ENCODE measurements at places on chromosomes 13 and 19.

DNA sequence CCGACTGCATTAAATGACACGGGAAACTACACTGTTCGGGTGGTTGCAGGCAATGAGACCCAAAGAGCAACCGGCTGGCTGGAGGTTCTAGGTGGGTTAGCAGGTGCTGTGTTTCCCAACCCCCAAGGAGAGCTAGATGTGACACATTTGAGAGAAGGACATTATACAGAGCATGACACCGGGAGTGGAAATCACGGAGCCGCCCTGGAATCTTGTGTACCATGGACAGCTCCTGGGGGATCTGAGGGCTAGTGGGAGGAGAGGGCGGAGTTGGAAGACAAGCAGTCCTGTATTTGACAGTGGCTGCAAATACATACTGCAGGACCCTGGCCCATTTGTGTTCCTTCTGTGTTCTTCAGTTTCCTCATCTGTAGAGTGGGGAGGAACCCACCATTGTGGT, 2.3 kb downstream of the CEACAM18 start:
- no peak for DNase-seq

DNA sequence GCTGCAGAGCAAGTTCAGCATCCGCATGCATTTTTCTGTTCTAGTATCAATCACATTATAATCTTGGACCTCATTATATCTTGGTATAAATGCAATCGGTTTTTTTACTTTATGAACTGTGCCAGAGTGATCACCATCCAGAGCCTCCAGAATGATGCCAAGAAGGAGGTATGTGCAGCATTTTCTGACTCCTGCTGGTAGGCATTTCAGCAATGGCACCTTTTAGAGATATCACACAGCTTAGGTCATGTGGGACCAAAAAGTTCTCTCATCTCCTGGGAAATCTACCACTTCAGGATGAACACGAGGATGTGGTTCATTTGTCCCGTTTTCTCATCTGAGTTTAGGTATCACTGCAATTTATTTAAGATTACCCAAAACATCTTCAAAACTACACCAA, 220.4 kb downstream of the VWA8 start:
- DNase-seq: no peak

DNA sequence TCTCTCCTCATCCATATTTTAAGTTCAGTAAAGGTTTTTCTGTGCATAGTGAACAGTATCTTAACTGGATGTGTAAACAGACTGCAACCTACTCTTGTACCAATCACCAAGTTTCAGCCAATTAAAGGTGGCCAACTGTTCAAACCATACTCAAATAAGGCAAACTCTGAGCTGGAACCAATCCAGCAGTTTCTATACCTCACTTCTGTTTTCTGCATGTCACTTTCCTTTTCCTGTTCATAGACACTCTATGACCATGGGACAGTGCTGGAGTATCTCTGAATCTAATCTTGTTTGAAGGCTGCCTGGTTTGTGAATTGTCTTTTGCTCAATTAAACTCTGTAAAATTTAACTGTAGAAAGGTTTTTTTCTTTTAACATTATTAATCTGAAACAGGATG, 470.3 kb upstream of the SLITRK6 start:
- no peak for DNase-seq

DNA sequence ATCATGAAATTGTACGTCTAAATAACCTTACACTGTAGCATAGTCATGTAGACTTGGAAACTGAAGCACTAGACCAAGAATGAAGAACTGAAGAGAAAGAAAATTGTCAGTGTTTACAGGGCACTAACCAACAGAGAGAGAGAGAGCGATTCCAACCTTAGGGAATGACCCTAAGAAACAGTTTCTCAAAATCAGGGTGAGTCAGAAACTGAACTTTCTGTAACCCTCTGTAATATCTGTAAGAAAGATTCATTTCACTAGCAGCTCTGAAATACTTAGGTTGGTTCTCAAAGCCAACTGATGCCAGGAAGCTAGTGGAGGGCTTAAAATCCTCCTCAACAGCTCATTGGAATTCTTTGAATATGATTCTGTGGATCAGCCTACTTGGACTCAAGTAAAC, 936.9 kb downstream of the EFNB2 start:
- no peak for DNase-seq

DNA sequence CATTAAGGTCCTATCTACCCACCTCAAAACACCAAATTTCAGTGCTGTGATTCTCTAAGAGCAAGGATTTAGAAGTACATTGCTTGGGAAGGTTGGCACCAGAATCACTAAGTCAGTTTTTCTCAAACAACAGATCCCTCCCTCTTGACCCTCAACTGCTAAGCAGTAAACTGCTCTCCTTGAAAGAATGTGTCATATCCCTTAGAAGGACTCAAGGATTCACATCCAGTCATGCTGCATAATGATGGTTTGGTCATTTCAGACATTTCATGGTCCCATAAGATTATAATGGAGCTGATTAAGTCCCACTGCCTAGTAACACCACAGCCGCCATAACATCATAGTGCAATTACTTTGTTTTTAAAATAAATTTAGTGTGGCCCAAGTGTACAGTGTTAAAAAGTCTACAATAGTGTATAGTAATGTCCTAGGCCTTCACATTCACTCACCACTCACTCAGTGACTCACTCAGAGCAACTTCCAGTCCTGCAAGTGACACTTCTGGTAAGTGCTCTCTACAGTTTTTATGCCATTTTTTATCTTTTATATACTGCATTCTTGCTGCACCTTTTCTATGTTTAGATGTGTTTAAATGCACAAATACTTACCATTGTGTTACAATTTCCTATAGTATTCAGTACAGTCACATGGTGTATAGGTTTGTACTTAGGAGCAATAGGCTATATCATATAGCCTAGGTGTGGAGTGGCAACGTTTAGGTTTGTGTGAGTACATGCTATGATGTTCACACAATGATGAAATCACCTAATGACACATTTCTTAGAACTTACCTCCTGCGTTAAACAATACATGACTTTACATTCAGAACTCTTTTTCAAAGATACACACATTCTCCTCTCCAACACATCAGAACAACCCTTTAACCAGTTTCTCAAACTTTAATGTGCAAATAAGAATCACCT, 15.7 kb upstream of the CCDC169 start:
- no peak for DNase-seq

DNA sequence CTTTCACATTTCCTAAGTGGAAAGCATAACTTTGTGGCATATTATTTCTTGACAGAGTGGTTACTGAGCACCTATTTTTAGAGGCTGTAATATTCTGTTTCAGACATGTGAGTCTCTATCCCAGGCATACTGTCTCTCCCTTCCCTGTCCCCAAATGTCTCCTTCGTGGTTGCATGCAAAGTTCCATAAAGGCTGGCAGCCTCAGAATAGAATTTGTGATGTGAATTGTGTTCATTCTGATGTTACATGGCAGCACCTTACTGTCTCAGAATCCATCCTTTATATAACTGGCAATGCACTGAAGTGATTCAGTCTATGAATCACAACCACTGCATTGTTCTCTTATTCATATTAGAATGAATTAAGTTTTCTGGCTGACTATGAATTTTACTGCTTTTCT, 89.0 kb upstream of the SLC7A1 start:
- DNase-seq: no peak

- no peak for DNase-seq
These were observed 801 bp downstream of the KCTD12 start for GRCh38 chr13:76885203-76886004.

GRCh38 chr13:65133094-65133493, 2097.0 kb downstream of the PCDH9 start:
- DNase-seq: no peak

DNA sequence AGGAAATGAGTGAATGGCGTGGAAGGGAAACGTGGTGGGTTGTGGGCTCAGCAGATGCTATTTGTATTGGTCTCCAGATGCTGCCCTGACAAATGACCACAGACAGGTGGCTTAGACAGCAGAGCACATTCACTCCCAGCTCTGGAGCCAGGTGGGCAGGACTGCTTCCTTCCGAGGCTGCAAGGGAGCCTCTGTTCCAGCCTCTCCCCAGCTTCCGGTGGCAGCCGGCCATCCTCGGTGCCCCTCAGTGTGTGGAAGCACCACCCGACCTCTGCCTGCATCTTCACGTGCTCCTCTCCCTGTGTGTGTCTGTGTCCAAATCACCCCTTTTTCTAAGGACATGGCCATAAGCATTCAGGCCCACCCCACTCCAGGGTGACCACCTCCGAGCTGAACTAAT, 105.1 kb downstream of the SOX1 start:
- no peak for DNase-seq

- no peak for DNase-seq
These were observed 69.1 kb downstream of the CAB39L start for GRCh38 chr13:49374585-49375290.

DNA sequence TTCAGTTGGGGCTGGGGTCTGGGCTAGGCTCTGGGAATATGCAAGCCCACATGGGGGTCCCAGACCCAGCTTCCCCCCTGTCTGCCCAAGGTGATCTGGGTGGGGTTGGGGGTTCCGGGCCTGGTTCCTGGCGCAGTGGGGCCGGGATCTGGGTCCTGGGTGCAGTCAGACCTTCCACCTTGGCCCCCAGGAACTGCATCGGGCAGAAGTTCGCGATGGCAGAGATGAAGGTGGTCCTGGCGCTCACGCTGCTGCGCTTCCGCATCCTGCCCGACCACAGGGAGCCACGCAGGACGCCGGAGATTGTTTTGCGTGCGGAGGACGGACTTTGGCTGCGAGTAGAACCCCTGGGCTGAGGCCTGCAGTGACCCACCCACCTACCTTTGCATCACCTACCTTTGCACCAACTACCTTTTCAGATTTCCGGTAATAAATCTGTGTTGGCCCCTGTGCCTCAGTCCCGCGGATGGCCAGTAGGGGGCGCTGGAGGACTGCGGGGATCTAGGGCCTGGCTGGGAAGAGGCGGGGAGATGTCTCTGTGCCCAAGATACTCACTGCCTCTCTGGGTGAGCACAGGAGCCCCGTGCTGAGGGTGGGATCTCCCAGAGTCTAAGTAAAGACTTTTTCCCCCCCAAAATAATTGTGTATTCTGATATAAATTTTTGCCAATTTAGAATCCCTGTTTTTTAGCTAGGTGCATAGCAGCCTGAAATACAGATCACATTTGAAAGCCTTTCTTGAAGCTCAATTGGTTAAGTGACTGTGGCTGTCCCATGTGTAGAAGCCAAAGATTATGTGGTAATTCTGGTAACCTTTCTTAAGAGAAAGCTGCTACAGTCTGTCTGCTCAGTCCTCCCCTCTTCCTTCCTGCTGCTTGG, 11.5 kb upstream of the CYP4F3 start:
- peak; percentile 84 for DNase-seq

GRCh38 chr19:38032151-38032550, 125.1 kb downstream of the SIPA1L3 start:
- no peak for DNase-seq

- no peak for DNase-seq
These were observed 2.7 kb downstream of the C2CD4C start for GRCh38 chr19:406135-406781.

DNA sequence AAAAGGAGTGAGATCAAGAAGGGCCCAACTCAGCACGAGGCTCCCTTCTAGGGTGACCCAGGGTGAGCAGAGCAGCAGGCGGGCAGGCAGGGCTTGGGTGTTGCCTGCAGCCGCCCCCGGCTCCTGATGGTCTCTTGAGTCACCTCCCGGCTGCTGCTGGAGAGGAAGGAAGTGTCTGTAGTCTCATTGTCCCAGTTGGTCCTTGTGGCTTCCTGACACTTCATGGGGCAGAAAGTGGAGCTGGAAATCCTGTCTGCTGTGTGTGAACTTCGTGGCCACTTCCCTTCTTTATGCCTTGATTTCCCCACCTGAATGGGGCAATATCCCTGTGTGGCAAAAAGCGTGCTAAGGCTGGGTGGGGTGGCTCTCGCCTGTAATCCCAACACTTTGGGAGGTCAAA, 2.5 kb downstream of the MAP1S start:
- DNase-seq: no peak

- no peak for DNase-seq
These were observed 12.9 kb upstream of the USE1 start for GRCh38 chr19:17202249-17202648.

- no peak for DNase-seq
These were observed 3.9 kb downstream of the TEX30 start for GRCh38 chr13:102769679-102770078.

DNA sequence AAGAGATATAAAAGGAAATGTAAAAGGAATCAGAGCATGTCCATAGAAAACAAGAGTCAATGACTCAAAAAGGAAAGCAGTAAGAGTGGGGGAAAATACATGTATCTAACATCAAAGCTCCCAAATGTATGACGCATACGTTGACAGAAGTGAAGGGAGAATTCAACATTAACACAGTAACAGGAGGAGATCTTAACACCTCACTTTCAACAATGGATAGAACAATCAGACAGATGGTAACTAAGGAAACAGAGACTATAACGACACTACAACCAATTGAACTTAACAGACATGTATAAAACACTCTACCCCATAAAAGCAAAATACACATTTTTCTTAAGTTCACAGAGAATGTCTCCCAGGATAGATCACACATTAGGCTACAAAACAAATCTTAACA, 774.8 kb upstream of the ARGLU1 start:
- no peak for DNase-seq

- DNase-seq: no peak
These were observed 28.5 kb downstream of the MYCBP2 start for GRCh38 chr13:77298426-77298825.

- no peak for DNase-seq
These were observed 40.6 kb upstream of the FAM216B start for GRCh38 chr13:42740753-42741152.

- no peak for DNase-seq
These were observed 114.3 kb downstream of the ESD start for GRCh38 chr13:46682707-46683106.

DNA sequence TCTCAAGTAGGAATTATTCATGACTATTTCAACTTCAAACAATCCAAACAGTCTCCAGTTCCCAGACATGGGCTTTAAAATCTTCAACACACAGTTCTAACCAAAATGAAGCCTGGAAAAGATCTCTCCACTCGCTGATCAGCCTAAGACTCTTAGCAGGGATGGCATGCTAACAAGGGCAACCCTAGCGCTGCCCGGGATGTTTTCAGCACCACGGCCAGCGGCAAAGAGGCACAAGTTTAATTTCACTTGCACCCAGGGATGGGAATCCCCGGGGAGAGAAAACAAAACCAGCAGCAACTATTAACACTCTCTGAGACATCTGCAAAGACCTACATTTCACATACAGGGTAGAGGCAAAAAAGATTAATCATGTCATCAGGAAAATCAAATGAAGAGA, 43.0 kb downstream of the CACNA1A start:
- DNase-seq: no peak

GRCh38 chr19:46408664-46409039, 4.7 kb downstream of the CCDC8 start:
- no peak for DNase-seq
